ENCODE measurements at places on chromosomes 11 and 22.

- peak; percentile 50 for DNase-seq
These were observed at the start of gene PDE3B for GRCh38 chr11:14643697-14644225. Gene PDE3B, plus strand, starts transcription at chr11:14643804. Its CDS starts 272 bp downstream, at chr11:14644076.

- no peak for DNase-seq
These were observed 29.1 kb downstream of the TOLLIP start for GRCh38 chr11:1280116-1281035.

GRCh38 chr11:60935676-60936442 is 11.6 kb downstream of the TMEM132A start:
- no peak for DNase-seq

- no peak for DNase-seq
These were observed 38.2 kb upstream of the OR5AK2 start for GRCh38 chr11:56950510-56950909.

DNA sequence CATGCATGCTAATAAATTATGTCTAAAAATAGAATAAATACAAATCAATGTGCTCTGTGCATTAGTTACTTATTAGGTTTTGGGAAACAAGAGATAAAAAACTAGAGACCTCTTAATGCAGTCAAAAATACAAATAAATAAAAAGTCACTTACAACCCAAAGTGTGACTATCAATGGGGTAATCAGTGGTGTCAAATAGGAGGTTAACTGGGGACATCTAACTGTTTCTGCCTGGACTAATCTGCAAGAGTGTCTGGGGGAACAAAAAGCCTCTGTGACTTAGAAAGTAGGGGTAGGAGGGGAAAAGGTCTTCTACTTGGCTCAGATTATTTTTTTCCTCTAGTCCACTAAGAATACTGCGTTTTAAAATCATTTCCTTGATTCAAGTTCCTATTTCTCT is 810 bp upstream of the HBB start:
- no peak for DNase-seq

GRCh38 chr11:111166598-111166997 is 78.9 kb upstream of the POU2AF2 start:
- no peak for DNase-seq

GRCh38 chr22:38296372-38296771 is 20.9 kb downstream of the CSNK1E start:
- no peak for DNase-seq

DNA sequence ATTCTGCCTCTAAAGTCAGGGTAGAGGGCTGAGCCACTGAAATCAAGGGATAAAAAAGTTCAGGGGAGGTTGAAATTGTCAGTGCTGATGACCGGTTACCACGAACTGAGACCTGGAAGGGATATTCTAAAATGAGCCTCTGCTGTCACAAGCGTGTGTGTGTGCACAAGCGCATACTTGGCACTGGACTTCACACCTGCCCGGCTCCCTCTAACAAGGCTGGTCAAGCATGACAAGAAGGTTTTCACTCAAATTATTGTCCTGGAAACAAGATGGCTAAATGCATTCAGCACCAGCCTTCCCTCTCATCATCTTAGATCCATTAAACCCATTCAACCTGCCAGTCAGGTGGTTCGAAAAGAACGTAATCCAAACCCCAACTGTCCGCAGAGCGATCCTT is 54.8 kb upstream of the CECR2 start:
- no peak for DNase-seq

DNA sequence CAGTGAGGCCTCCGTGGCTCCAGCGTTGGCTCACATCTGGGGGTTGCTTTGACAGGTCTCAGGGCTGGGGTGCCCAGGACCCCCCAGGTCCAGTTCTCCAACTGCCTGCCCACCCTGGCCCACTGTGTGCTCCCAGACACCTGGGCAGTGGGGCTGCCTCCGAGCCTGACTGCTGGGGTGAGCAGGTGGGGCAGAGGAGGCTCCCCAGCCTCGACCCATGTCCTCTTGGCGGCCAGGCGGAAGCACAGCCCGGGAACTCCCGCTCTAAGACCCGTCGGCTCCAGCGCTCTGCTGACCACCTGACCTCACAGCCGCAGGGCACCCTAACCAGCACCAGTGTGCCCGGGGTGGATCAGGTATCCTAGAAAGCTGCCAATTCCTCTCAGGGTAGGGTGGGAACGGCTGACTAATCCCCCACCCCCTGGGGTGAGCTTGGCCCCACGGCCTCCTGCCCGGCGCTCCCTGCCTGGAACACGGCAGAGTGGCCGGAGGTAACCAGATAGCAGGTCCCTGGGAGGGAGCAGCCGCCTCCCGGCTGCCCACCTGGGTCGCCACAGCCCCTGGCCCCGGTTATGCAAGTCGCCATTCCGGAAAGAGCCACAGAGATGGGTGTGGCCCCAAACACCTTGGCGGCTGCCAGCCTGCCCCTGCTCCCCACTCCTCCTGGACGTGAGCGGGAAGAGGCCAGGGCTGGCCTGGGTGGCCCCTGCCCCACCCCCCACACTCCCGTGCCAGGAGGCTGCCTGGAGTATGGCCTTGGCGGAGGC is 19.2 kb upstream of the MUC5B start:
- DNase-seq = no peak

DNA sequence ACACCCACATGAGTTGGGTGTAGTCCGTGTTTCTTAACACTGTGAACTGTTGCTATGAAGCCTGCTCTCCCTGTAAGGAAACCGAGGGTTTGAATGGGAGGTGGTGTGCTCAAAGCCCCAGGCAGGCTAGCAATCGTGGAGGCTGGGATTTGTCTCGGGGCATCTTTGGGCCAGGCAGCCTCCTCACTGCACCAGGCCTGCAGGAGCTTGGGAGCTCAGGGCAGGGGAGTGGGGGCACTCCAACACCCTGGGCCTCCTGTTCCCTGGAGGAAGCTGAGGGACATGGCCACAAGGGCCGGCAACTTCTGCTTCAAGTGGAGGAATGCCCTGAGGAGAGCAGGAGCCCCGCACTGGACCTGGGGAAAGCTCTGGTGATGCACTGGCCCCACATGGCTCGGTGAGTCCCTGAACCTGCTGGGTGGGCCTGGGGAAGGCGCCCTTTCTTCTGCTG is 164.7 kb upstream of the B3GAT1 start:
- no peak for DNase-seq

- DNase-seq = no peak
These were observed 26.4 kb downstream of the OR52K1 start for GRCh38 chr11:4508886-4509285.

Measured in fibroblast of skin of right quadriceps (primary cell).